Fibroblast of skin of left biceps (primary cell): ENCODE measurements at places on chromosomes 7 and 10.

DNA sequence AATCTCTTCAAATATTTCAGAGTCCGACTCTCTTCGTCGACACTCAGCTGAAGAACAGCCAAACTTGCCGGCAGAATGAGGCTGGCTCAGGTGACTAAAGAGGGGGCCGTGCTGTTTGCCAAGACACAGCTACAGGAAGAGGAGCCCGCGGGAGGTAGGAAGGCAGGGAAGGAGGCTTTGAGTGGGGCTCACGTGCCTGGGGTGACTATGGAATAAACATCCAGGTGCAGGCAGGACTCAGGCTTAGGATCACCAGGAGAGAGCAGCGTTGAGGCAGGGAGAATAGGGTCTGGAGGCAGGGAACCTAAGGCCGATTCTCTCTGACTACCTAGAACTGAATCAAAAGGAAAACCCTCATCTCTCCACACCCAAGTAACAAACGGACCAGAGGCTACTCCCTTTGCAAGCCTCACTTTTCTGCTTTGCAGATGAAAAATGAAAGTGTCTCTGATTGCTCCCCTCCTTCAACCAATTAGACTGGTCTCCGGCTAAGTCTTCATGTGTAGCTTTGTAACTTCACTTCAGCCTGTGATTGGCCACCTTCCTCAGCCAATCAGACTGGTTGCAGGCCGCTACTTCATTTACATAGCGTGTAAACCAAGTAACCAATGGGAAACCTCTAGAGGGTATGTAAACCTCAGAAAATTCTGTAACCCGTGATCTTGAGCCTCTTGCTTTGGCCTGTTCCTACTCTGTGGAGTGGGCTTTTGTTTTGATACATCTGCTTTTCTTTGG lies 19.7 kb upstream of the BNIP3 start:
- no peak for DNase-seq

DNA sequence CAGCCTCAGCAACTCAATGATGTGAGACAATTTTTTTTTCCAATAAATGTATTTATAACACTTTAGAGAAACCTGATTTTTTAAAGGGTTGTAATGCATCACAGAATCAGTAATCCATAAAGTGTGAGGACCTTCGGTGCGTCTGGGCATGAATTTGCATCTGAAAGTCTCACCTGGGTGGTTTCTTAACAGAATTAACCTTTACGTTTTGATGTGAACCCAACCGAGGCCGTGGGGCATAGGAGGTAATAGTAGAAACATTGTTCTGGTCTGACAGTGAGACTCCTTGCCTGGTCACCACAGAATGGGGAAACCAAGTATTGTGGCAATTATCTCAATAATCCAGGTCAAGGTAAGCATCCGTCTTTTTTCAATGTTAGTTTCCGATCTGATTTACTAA lies 114.6 kb downstream of the PRKCQ start:
- no peak for DNase-seq

DNA sequence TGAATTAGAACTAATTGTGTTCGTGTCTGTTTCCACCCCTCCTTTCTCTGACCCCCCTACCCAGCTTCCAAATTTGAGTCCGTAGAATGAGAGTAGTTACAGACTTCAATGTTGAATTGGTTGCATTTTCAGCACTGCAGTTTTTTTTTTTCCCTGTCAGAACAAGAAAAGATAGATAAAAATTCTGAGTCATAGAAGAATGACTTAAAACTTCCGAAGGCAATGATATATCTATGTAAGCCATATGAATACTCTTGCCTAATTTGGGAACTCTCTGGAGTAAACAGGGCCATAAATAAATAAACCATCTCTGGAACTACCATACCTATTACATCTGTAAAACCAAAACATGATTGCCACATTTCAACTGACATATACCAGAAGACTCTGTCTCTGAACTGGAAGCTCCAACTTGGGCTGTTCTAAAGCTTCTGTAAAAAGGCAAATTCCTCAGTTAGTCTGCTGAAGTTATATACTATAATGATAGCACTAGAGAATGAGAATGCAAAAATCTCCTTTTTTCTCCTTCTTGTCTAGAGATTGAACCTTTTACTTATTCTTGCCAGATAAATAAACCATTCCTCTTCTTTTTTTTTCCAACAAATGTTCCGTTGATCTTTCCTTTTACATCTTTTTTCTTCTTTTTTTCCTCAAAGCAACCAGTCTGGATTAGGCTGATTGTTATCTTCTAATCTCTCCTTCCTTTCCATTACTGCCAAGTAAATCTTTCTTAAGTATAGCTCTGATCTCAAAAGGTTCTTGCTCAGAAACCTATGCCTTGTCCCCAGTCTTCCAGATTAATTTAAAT lies 23.5 kb downstream of the VCL start:
- peak; percentile 72 for DNase-seq

- DNase-seq = no peak
These were observed 219.4 kb downstream of the ABCA13 start for GRCh38 chr7:48390388-48391327.

GRCh38 chr10:114103284-114103683 lies 59.6 kb downstream of the ADRB1 start:
- DNase-seq = peak; percentile 25

DNA sequence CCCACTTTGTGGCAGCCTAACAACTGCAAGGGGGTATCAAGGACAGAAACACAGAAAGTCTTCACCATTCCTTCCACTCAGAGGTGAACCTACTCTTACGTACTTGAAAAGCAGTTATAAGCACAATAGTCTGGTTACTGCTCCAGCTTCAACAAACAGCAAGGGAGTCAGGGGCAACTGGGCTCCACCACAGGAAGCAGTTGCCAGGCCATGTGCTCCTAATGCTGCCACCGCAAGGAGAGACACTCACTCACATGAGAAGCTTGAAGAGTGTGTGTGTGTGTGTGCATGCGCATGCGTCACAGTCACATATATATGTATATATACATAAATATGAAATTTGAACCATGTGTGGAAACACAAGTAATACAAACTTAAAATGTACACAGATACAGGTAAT lies 65.5 kb downstream of the GRB10 start:
- DNase-seq = no peak
